ENCODE measurements at places on chromosomes 6 and 20.

DNA sequence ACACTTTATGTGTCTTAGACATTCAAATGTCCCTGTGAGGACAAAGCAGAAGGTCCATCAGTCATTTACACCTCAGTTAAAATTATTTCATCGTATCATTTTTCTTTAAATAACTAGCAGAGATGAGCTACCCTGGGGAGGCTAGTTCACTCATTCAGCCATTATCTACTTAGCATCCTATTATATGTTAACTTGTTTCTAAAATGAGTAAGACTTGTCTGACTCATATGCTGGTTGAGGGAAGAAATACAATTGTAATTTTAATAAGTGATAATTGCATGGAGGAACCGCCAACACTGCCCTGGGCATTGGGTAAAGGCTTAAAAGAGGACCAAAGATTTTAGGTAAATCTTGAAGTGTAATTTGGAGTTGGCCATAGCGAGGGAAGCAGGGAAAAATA lies 12.4 kb upstream of the PTPRK start:
- DNase-seq, result no peak

GRCh38 chr20:36339646-36340592 lies 33.8 kb downstream of the DLGAP4 start:
- DNase-seq, result no peak

DNA sequence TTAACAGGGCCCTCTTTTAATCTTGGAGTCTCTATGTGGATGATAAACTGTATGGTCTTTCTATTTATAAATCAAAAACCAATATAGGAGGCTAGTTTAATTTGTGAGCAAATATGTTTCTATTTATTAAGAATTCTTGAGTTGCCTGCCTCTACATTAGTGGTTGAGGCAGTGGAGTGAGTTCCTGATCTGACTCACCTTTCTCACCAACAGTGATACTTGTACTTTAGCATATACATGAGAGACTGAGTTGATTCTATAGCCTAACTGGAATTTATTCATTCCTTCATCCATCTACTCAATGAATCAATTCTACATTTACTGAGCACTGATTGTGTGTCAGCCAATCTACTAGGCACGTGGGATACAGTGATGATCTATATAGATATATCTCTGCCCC lies 126.9 kb downstream of the TRMT11 start:
- no peak for DNase-seq

DNA sequence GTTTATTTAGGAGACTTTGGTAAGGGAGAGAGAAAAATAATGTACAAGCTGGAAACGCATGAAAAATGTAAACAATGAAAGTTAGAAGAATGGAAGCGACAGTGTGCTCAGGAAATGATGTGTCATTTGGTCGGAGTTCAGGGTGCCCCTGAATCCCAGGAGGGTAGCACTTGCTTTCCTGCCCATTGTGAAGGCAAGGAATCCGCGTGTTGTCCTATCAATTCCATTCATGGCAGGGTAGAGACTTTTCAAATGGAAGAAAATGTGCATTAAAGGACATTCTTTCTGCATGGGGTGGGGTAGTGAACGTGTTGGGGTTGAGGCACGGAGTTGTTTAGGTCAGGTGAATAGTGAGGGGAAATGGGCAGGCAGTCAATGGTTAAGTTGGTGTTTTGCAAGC lies 33.7 kb downstream of the GCNT2 start:
- DNase-seq, result no peak

DNA sequence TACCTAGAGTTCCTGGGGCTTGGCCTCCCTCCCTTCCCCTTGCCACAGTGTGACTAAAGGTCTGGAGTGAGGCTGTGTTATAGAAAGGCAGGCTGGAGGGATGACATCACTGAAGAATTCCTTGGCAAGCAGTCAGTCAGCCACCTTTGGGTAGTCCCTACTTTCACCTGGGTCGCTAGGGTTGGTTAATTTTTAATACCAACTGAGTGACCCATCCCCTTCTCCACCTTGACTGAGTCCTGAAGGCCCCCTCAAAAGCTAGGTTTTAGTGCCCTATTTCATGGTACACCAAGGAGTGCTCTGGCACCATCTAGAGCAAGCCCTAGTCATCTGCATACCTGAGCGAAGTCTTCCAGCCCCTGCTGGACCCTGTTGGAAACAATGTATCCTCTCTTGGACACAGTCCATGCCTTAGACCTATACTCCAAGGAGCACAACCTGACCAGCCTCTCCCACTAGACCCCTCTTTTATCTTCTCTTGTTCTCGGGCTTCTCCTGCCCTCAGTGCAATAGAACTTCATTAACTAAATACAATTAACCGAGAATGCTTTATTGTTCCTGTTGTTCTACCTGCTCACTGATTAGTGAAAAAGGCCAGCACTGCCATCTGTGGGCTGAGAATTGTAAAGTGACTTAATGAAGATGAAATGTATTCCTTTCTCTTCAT lies 44.6 kb downstream of the RIN2 start:
- DNase-seq, result peak; percentile 56

DNA sequence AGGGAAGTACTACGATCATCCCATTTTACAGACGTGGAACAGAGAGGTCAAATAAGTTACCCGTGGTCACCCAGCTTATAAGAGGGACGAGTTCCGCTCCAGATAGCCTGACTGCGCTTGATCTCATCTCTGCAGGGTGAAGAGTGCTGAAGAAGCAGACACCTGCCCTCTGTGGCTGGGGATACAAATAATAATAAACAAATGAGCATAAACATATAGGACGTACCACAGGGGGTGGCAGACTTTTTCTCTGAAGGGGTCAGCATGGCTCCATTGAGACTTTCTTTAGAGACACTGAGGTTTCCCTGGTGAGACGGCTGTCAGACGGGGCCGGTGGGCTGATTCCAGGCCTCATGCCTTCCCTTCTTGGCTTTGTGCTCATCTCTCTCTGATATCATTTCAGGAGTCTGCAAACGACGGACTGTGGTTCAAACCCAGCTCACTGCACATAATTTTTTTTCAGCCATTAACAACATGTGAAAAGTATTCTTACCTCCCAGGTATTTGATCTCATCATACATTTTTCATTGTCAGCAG lies 47.1 kb downstream of the IRF4 start:
- DNase-seq, result no peak
